CD4-positive, alpha-beta memory T cell (primary cell): ENCODE measurements at places on chromosomes 6 and 20. TPM values are rescaled to one million over a fixed set of nuclear protein-coding genes. Genes with fewer than 3 reads are reported as not detected.

DNA sequence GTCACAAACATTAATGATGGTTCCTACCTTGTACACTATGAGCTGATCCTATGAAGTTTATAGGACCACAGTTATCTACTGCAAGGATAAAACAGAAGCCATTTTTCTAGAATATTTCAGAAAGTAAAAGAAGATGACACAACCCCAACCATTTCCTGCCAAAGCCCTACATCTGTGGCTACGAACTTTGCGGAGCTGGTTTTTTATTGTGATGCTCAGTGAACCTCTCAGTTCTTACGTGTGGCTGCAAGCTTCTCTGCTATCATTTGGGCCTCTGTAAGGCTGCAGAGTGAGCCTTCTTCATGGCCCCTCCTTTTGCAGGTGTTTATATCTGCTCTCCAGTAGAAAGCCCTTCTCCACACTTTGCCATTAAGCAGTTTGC is 17.8 kb upstream of the TAGAP start:
- peak; percentile 87 for DNase-seq

Gene ENPP1
- 0.11 TPM for total RNA-seq

Gene PTGIS
- total RNA-seq, result not detected

DNA sequence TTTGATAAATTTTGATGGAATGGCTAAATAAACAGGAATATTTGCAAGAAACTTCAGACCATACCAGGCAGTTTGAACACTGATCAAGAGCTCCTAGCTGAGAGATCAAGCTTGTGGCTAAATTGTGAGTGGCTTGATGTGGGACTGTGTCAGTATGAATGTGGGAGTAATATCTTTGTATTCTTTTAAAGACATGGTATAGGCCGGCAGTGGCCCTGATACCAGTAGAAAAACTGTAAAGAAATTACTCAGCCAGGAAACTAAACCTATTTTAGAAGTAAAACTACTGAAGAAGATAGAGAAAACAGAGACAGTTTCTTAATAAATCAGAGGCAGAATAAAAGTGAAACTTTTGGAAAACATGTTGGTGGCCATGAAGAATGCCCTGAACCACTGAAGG is 608.4 kb upstream of the SYNCRIP start:
- no peak for DNase-seq

DNA sequence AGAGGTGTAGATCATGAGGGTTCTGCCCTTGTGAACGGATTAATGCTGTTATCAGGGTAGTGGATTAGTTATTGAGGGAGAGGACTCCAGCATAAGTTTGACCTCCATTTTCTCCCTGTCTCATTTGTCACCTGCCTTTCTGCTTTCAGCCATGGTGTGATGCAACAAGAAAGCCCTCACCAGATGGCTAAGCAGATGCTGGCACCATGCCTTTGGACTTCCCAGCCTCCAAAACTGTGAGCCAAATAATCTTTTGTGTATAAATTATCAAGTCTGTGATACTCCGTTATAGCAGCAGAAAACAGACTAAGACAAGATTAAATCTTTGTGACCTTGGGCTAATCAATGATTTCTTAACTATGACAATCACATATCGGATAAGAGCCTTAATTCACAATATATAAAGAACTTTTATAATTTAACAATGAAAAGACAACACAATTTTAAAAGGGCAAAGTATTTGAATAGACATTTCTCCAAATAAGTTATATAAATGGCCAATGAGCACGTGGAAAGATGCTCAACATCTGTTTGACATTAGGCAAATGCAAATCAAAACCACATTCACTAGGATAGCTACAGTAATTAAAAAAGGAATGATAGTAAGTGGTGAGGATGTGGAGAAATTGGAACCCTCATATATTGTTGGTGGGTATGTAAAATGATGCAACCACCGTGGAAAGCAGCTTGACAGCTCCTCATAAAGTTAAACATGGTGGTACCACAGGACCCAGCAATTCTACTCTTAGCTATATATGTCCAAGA is 45.3 kb upstream of the IFNGR1 start:
- no peak for DNase-seq

Gene PHF20
- total RNA-seq, result 72.9 TPM

GRCh38 chr6:1820165-1820564 is 210.4 kb downstream of the FOXC1 start:
- DNase-seq, result no peak

GRCh38 chr6:109695468-109695867 is 4.4 kb downstream of the FIG4 start:
- DNase-seq, result no peak

Gene EYA2
- total RNA-seq, result not detected

DNA sequence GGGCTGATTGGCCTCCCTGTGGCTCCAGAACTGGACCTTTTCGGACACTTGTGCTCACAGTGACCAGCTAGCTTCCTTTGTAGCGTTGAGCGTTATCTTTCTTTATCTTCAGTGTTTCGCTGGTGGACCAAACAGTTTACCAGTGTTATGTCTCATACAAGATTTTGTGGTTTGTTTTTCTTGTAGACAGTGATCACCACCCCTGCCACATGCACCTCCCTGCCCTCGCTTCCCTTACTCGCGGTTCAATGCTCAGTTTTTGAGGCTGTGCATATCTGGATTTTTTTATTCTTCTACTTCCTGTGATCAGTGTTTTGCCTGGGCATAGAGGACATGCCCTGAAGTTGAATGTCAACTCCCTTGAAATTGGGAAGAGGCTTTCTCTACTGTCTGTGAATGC is 16.4 kb downstream of the MYT1 start:
- DNase-seq, result peak; percentile 14

- no peak for DNase-seq
Observed at GRCh38 chr20:199996-200395, 10.5 kb upstream of the DEFB128 start.

DNA sequence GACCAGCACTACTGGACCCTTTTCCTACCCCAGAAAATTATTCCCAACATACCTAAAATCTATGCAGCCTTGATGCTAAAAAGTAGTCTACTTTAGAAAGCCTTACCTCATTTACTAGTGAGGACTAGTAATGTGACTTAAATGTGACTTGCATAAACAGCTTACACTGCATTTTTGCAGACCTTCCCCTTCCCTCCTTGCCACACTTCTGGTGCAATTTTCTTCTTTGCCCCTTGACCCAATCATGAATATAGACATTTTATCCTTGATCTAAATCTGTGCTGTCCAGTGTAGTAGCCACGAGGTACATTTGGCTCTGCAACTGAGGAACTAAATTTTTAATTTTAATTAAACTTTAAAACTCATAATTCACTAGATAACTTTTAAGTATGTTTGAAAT is 7.0 kb upstream of the ZKSCAN8 start:
- no peak for DNase-seq

- DNase-seq, result no peak
Observed at GRCh38 chr20:33516882-33517281, 27.0 kb downstream of the CBFA2T2 start.

DNA sequence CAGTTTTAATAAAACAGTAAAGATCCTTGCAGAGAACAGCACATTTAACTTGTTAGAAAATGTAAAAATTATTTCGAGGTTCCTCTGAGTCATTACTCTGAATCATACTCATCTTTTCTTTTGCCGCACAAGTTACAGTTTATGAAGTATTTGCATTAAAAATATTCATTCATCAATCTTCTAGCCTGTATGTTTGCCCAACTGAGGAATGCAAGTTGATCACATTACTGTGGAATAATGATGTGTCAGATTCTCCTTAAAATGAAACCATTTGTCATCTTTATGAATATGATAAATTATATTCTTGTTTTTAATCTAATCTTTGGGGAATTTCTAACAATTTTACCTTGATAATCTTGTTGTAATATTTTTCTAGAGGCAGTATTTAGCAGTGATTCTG is 340.4 kb upstream of the OPRM1 start:
- no peak for DNase-seq

GRCh38 chr6:125957845-125958244 is 1.3 kb downstream of the HINT3 start:
- DNase-seq, result no peak

GRCh38 chr6:110933912-110934311 is 24.6 kb upstream of the GTF3C6 start:
- no peak for DNase-seq

Gene CCN5
- not detected for total RNA-seq

Gene NEU1
- 19.6 TPM for total RNA-seq

Gene VARS2
- total RNA-seq, result 34.9 TPM

DNA sequence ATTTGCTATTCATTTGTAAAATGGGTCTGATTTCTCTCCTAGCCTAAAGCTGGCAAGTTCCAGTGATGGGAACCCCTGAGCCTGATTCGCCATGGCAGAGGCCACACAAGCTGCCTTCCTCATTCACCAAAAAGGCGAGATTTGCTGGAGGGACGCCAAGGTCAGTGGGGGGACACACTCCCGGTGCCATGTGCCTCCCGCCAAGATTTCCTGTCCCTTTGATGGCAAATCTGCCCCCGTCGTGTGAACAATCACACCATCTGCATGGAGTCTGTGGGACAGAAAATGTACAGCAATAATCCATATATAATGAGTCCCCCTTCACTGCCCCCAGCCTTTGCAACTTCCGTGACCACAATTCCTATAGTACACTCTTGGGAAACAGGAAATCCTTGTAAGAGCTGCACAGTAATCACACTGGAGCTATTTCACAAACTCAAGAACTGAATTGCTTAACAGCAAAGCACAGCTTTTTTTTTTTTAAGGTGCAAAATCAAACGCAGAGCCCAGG is 15.7 kb upstream of the IGF2R start:
- no peak for DNase-seq

Gene TFEB
- total RNA-seq, result 15.7 TPM

DNA sequence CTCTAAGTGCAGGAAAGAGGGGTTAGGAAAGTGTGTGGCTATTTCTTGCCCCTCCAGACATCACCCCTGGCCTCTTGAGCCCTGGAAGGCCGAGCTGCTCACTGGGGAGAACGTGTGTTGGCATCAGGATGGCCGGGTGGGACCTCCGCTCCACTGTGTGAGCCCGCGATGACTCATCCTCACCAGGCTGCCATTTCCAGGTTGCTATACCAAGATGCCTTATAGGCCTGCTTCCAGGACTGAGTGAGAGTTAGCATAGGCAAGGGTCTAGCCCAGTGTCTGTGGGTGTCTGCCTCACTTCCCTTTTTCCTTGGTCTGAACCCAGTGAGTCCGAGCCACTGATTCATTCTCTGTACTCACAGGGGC is 105.0 kb downstream of the MRPL14 start:
- DNase-seq, result no peak

Gene RAET1L
- not detected for total RNA-seq

Gene OTOR
- not detected for total RNA-seq
